Umbilical cord (tissue), 2 donors: ENCODE measurements at places on chromosomes 1 and 21.

GRCh38 chr1:24364605-24364974 is 45.4 kb downstream of the GRHL3 start:
- no peak for DNase-seq

DNA sequence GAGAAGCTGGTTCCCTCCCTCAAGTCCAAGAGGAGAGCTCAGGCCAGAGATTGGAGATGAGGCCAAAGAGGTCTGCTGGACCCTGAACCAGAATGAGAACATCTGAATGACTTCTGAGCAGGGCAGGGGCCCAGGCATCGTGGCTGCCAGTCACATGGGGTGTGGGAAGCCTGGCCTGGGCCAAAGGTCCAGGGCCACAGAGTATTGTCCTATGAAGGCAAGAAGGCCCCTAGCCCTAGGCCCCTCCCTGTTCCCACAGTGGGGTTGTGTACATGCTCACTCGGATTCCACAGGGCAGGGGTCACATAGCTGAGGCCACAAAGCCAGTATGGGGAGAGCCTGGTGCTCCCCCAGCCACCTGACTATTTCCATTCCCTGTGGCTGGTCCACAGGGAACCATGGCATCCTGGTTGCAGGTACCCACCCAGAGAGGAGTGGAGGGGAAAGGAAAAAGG is 18.5 kb upstream of the SLC1A7 start:
- no peak for DNase-seq

DNA sequence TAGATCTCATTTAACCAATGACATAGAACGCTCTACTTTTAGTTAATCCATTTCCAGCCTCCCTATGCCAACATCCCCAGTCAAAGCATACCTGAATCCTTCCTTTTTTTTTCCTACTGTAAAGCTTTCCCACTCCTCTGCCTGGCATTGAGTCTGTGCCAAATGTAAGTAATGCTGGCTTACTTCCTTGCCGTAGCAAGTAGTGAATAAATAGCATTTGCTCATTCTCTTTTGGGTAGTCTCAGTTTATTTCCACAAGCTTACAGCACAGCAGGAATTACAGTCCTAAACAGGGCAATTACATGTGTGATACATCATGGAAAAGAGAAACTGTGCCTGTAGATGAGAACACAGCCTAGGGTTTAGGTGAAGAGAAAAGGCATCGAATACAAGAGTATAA is 352.6 kb upstream of the NEGR1 start:
- DNase-seq = no peak

DNA sequence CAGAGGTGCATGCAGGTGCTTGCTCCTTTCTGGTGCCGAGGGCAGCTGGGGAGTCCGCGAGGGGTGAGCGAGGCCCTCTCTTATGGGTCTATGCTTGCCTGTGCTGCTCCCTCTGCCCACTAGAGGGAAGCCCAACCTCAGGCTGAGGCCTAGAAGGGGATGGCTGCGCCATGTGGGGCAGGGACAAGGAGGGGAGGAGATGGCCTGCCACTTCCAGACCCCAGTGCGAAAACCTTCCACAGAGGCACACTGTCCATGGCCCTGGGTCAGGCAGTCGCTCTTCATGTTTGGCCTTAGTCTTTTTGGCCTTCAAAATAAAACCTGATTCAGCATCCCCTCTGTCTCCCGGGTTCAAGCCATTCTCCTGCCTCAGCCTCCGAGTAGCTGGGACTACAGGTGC is 14.0 kb downstream of the RHBG start:
- DNase-seq = peak; percentile 56

GRCh38 chr1:17060306-17060749 is 6.5 kb upstream of the SDHB start:
- no peak for DNase-seq

GRCh38 chr1:228743405-228743804 is 8.1 kb downstream of the RHOU start:
- DNase-seq = no peak

- DNase-seq = no peak
Observed at GRCh38 chr1:81439046-81439823, 361.5 kb upstream of the ADGRL2 start.

DNA sequence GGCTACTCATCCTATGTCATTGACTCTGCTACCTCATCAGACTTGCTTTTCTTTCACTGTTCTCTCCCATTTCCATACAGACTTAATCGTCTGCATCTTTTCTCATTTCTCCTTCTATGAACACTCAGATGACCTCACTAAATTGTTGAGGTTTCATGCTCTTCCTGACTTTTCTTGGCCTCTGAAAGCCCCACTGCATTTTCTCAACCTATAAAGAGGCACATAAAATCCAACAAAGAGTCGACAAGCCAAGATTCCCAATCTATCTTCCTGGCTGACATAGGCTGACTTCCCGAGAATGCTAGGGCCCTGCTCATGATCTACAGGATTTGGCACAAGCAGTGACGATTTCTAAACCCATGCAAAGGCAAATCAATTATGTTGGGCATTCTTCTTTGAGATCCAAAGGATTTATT is 280.8 kb upstream of the DPYD start:
- peak; percentile 89 for DNase-seq

DNA sequence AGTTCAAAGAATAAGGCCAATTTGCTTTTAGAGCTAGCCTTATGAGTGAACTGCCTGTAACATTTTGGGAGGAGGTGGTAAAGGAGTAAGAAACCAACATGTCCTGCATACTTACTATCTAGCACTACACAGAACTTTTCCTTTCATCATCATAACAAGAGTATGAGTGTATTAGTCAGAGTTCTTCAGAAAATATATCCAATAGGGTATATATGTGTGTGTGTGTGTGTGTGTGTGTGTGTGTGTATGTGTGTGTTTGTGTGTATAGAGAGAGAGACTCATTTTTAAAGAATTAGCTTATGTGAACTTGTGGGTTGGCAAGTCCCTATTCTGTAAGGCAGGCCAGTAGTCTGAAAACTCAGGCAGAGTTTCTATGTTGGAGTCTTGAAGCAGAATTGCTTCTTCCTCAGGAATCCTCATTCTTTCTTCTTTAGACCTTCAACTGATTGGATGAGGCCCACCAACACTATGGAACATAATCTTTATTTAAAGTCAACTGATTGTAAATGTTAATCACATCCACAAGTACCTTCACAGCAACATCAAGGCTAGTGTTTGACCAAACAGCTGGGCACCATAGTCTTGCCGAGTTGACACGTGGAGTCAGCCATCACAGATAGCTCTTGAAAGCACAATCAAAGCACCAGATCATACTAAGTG is 121.9 kb downstream of the CYYR1 start:
- no peak for DNase-seq

DNA sequence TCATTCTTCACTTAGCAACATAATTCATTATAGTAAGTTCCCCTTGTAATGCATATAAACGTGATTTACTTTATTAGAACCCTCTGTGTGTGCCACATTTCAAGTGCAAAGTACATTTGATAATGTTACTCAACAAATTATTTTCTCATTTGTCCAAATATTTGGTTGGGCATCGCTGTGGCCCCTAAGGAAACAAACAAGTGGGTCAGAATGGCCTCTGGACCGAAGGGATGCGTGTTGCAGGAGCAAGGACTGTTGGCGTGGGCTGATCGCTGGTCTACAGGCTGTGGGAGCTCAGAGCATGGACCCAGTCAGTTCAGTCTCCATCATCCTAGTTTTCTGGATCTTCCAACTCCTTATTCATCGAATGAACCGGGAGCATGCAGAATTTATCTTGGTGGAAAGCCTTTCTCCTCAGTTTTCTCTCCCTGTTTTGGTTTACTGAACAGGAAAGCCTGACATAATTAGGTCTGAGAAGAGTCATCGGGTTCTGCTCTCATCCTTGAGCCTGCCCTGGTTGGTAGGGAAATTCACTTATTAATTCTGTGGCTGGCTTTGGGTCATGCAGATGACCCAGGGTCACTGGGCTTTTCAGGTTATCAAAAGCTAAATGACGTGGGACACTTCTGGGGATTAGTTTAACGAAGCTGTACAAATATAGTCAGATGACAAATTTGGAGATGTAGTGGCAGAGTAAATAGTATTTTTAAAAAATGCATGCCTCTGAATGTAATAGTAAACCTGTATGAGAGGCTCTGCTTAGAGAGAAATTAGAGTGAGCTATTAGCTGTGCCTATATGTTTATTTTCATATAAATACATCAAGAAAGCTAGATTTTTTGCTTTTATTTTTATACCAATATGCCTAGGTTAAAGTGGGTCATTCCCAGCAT is 200.2 kb downstream of the SDCCAG8 start:
- DNase-seq = no peak
